ENCODE measurements at places on chromosomes 2 and 18.

- DNase-seq: peak; percentile 82
These were observed at the start of gene ZNF804A for GRCh38 chr2:184598316-184599053. TSS of gene ZNF804A (plus strand) at chr2:184598529. CDS start at chr2:184598960, 431 bp downstream.

DNA sequence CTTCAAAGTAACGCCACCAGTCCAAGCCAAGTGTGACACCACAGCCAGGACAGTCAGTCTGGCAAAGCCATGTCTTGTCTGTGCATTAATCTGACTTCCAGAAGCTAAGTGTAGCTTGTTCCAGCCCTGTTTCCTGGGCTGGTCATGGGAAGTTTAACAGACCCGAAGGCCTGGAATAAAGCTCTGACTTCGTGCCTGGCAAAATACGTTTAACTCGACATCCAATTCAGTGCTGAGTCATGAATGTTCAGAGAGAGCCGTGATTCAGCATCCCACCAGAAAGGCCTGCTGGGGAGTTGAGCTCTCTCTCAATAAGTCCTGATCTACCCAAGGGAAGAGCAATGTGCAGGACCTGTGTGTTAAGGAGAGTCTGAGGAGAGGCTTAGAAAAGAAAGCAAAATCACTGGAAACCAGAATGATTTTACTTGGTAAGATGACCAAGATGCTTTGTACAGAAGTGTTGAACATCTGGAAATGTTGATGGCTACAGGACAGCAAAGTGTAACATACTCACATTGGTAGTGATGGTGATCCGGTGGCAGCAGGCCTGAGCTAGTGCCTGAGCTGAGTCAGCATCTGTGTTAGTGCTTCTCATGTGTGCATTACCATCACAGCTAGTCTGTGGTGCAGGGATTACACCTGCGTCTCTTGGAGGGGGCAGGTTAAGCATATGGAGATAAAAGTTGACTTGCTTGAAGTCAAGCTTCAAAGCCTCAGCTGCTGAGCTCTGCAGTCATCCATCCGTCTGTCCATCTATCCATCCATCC, 743.7 kb upstream of the HS6ST1 start:
- no peak for DNase-seq

DNA sequence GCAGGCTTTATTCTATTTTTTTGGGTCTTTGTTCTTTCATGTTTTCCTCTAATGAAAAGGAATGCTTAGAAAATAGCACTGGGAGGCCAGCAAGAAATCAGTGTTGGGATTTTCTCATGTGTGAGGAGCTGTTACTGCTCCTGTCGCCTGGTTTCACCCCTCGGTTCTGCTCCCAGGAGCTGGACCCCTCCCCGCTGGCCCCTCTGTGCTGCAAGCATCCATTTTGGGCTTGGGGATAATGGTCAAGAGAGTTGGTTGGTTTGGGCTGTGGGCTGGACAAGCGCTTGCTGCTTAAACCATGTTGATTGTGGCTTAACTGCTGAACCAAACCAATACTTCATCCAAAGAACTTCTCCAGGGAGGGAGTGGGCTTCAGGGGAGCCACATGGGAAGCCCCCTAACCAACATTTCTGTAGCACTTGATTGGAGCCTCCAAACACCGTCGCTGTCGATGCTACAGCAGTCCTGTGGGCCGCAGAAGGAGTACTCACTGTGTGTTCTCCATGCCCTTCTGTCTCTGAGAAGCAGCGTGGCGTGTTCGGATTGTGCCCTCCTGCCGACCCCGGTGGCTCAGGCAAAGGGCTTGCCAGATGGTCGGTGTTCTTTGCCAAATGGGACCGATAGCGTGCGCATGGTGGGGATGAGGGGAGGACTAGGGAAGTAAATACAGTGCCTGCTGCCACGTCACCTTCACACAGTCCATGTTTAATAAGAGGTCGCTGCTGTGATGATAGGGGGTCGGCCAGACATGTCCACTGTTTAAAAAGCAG, 40.0 kb downstream of the AGAP1 start:
- no peak for DNase-seq

DNA sequence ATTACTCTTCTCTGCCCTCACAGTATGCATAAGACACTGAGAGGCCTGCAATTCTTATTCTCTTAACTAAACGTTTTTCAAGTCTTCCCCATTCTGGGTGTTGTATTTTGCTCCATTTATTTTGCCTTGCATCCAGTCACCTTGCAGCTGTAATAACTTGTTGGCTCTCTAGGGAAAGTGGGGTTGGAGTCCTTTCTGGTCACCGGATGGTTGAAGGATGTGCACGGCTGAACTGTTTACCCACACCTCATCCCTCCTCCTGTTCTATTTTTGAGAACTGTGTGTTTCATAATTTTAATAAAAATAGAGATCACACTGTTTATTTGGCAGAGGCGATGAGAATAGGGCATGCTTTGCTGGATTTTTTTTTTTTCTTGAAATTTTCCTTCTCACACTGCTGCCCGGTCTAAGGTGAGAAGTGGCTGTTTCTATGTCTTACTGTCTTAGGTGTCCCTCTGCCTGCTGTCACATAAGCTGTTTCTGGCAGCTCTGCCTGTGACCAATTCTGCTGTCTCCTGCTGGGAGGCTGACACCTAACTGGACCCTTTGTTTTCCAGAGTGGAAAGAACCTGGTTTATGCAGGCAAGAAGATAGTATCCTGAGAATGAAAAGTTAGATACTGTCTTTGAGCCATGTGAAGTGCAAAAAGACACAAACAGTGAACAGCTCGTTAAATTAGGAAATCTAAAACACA, 342.6 kb downstream of the DPP10 start:
- no peak for DNase-seq

All from common myeloid progenitor, CD34-positive (primary cell).